Activated T-helper 17 cell treated with anti-CD3 and anti-CD28 coated beads, Interleukin-2, amount 50 U/mL, for 72 hours (primary cell): ENCODE measurements at places on chromosomes 2 and 18. TPM values are rescaled to one million over a fixed set of nuclear protein-coding genes. Genes with fewer than 3 reads are reported as not detected.

DNA sequence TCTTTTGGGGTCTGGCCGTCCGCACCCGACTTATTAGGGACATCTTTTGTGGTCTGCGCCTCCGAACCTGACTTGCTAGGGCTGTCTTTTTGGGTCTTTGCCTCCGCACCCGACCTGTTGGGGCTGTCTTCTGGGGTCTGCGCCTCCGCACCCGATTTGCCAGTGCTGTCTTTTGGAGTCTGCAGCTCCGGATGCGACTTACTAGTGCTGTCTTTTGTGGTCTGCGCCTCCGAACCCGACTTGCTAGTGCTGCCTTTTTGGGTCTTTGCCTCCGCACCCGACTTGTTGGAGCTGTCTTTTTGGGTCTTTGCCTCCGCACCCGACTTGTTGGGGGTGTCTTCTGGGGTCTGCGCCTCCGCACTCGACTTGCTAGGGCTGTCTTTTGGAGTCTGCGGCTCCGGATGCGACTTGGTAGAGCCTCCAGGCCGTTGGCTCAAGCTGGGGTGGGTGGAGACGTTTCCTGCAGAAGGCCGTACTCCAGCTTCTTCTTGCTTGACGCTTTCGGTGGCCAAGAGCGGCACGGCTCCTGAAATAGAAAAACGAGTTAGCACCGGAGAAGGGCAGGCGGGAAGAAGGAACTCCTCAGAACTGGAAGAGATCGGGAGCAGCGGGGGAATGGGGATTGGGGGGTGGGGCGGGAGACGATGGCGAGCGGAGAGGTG is 498 bp downstream of the TGOLN2 start:
- ATAC-seq = peak; percentile 37

DNA sequence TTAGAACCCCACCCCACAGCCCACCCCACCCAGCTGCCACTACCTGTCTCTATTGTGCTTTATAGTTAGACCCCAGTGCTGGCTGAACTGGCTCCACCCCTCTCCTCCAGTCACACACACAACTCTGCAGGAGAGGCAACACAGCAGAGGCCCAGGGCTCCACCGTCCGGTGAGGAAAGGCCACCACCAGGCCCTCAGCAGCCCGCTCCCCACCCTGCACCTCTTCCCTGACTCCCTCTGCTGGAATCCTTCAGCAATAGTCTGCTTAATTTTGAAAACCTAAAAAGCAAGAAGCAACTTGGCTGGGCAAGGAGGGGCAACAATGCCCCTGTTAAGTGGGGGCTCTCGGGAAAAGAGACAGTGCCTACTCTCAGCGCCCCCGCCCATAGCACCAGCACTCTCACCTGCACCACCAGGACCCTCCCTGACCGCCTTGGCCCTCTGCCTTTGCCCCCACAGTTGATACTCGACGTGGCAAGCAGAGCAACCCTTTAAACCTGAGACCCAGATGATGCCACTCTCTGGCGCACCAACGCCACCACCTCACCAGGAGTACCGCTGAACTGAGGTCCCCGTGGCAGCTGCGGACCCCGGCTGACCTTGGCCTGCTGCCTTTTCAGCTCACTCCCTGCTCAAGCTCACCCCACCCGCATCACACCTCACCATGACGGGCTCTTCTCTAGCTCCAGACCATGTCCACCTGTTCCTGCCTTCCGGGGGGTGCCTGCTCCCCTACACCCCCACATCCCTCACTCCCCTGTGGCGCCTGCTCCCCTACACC is 45.7 kb downstream of the NDUFA10 start:
- ATAC-seq = no peak

DNA sequence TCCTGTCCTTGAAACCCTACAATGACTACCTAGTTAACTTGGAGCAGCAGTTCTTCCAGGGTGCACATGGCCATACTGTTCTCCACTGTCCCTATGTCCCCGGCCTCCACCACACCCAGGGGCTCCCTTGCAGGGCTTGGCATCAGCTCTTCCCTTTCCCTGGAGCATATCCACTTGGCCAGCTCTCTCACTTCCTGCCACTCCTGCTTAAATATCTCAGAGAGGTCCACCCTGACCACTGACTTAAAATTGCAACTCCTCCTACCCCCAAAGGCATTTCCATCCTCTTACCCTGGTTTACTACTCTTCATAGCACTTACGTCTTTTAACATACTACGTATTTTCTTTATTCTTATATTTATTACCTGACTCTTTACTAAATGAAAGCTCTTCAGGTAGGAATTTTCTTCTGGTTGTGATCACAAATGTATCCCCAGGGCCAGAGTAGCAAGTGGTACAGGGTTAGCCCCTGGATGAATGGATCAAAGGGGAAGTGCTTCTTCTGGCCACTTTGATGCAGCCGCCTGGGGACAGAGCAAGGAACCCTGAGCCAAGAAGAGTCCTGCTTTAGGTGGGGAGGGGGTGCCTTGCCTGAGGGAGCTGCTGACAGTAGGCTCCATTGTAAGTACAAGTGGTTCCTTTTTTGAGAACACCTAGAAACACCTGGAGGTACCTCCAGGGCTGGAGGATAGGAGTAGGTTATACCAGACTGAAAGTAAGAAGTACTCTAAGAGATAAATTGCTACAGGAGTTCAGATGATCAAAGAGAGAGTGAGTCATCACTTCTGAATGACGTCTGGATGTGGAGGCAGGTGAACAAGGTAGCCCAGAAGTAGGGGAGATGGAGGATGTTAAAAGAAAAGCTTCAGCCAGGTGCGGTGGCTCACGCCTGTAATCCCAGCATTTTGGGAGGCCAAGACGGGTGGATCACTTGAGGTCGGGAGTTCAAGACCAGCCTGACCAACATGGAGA is 82.2 kb downstream of the SOCS6 start:
- no peak for ATAC-seq

GRCh38 chr2:181106789-181107627 is 126.6 kb downstream of the UBE2E3 start:
- ATAC-seq = peak; percentile 90

UGT1A4 gene
- total RNA-seq = not detected

GKN1 gene
- total RNA-seq = not detected
